ENCODE measurements at places on chromosomes 6 and 20. TPM values are rescaled to one million over a fixed set of nuclear protein-coding genes. Genes with fewer than 3 reads are reported as not detected.

The SNRPB2 gene
- 86.1 TPM for total RNA-seq

The SRMS gene
- not detected for total RNA-seq

The SLA2 gene
- 140 TPM for total RNA-seq

The HIVEP1 gene
- 42.0 TPM for total RNA-seq

The HDGFL1 gene
- not detected for total RNA-seq

The SAYSD1 gene
- 11.4 TPM for total RNA-seq

The PARD6B gene
- 4.2 TPM for total RNA-seq

The SUPT3H gene
- 11.7 TPM for total RNA-seq

Measured in activated CD8-positive, alpha-beta memory T cell treated with anti-CD3 and anti-CD28 coated beads, Interleukin-2, amount 10 ng/mL, durations not matched to agents 7 days and 5 days (primary cell).